ENCODE measurements at places on chromosomes 4 and X.

DNA sequence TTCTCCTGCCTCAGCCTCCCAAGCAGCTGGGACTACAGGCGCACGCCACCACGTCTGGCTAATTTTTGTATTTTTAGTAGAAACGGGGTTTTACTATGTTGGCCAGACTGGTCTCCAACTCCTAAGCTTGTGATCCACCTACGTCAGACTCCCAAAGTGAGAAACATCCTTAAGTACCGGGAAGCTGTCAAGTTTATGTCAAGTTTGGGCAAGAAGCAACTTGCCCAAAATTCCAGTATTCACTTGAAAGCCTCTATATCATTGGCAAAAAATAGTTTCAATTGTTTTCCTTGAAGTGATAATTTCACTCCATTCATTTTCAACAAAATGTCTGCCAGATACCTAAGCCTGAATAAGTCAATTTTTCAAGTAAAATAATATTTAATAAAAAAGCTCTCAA is 370.0 kb downstream of the FBXO8 start:
- no peak for DNase-seq

DNA sequence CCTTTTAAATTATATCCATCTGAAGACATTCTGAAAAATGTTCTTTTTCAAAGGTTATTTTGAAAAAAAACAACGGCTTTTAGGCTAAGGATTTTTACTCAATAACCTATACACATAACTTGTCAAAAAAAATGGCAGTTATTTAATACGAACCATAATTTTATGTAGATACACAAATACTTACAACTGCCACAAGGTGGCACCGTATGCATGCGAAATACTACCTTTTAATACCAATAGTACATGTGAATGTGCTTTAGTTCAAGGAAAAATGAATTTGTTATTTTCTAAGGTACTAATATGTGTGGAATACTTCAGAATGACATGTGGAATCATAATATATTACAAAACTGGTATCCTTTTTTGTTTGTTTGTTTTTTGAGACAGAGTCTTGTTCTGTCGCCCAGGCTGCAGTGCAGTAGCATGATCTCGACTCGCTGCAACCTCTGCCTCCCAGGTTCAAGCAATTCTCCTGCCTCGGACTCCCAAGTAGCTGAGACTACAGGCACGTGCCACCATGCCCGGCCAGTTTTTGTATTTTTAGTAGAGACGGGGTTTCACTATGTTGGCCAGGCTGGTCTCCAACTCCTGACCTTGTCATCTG is 4.6 kb upstream of the MAD2L1 start:
- peak; percentile 79 for DNase-seq

DNA sequence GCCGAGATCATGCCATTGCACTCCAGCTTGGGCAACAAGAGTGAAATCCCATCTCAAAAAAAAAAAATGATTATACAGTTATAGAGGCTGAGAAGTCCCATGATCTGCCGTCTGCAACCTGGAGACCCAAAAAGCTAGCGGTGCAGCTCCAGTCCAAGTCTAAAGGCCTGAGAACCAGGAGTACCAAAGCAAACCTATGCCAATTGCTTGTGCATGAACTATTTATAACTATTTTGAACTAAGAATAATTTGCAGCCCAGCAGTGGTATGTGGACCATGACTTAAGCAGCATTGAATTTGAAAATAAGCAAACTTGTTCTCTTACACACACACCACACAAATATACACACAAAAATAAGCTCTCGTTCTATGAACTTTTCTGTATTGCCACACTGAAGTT is 51.8 kb downstream of the TASL start:
- no peak for DNase-seq

GRCh38 chr4:4406455-4407298 is 19.8 kb downstream of the NSG1 start:
- no peak for DNase-seq

DNA sequence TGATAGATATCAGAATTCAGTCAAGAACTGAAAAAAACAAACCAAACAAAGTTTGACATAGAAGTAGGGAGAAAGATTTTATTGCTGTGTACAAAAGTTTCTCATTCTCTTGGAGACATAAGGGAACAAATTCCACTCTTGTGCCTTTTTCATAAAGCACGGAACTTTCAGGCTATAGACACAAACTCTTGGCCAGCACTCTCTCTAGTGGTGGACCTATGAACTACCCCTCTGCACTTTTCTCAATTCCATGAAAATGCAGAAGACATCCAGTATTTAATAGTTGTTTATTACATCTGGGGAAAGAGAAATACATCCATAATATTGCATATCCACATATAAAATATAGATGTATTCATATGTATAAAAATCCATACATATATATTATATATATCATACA is 291.6 kb upstream of the HS3ST1 start:
- peak; percentile 51 for DNase-seq

DNA sequence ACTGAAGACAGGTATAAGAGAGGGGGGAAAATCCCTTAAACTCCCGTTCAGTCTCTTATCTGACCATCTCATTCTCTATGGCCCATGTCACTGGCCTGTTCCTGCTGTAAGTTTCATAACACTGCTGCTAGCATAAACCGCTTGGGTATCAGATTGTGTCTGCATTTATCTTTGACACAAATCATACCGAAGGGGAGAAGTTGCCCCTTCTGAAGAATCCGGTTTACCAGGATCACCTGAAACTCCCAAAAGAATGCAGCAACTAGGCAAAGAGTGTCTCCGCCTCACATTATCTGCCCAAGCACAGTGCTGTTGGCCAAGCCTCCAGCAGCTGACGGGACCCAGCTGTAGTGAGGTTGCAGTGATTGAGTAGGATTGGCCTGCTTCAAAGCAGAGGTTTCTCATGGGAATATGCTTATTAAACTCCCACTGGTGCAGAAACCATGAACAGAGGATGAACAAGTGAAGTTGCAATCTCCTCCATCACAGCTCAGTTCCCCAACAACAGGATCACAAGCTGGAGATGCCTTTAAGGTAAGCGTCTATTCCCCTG is 71.3 kb upstream of the PUDP start:
- no peak for DNase-seq

DNA sequence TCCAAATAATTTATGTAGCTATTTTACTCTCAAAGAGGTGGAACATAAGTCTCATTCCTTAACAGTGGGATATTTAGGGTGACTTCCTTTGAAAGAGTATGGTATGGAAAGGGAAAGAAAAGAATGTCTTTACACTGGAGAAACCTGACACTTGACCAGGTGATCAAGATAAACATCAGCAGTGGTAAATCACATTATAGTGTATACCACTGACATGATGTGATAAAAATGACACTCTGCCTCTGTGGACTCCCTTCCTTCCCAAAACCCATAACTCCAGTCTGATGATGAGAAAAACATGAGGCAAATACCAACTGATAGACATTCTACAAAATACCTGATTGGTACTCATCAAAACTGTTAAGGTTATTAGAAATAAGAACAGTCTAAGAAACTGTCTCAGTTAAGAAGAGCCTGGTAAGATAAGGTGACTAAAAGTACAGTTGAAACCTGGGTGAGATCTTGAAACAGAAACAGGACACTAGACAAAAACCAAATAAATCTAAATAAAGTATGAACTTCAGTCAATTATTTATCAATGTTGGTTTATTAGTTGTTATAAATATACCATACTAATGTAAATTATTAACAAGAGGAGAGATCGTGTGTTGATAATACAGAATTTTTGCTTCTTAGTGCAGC is 144.2 kb upstream of the PCDH18 start:
- DNase-seq: no peak

- no peak for DNase-seq
These were observed 26.8 kb downstream of the PPP2R2C start for GRCh38 chr4:6445403-6446129.

GRCh38 chrX:136268051-136269048 is 17.1 kb upstream of the MAP7D3 start:
- peak; percentile 52 for DNase-seq
